ENCODE measurements at places on chromosomes 6 and 20. TPM values are rescaled to one million over a fixed set of nuclear protein-coding genes. Genes with fewer than 3 reads are reported as not detected.

The SYS1 gene
- total RNA-seq: 54.0 TPM

The GHRH gene
- not detected for total RNA-seq

The CST4 gene
- total RNA-seq: not detected

The C6orf141 gene
- not detected for total RNA-seq

The CST7 gene
- total RNA-seq: 131 TPM

The PPP1R18 gene
- total RNA-seq: 153 TPM

The UNC93A gene
- not detected for total RNA-seq

The TNXB gene
- 2.5 TPM for total RNA-seq

The POU5F1 gene
- total RNA-seq: not detected

The CST9L gene
- not detected for total RNA-seq

The MRPL18 gene
- 130 TPM for total RNA-seq

The ULBP2 gene
- 0.48 TPM for total RNA-seq

The SEL1L2 gene
- total RNA-seq: not detected

The CAGE1 gene
- total RNA-seq: not detected

The ERVFRD-1 gene
- total RNA-seq: not detected

The DTD1 gene
- 60.8 TPM for total RNA-seq

The PNLDC1 gene
- 0.80 TPM for total RNA-seq

The ZC2HC1B gene
- total RNA-seq: not detected

The HCK gene
- 0.53 TPM for total RNA-seq

The PAK5 gene
- not detected for total RNA-seq

The MLIP gene
- total RNA-seq: not detected

The PTPRA gene
- 57.8 TPM for total RNA-seq

The REM1 gene
- total RNA-seq: not detected

The RBPJL gene
- not detected for total RNA-seq

The POM121L2 gene
- not detected for total RNA-seq

The SLC35D3 gene
- total RNA-seq: not detected

The DLL1 gene
- 0.86 TPM for total RNA-seq

The TSPO2 gene
- total RNA-seq: not detected

The CARMIL1 gene
- 2.9 TPM for total RNA-seq

The RAE1 gene
- 52.8 TPM for total RNA-seq

The TUBB2B gene
- 0.13 TPM for total RNA-seq

The RBM24 gene
- not detected for total RNA-seq

The BMP7 gene
- total RNA-seq: not detected

The BNIP5 gene
- not detected for total RNA-seq

The ADAM33 gene
- not detected for total RNA-seq

The TGM6 gene
- not detected for total RNA-seq

The FHL5 gene
- not detected for total RNA-seq

The MYL9 gene
- not detected for total RNA-seq

The SLC22A23 gene
- total RNA-seq: 0.78 TPM

The ZSCAN23 gene
- 0.63 TPM for total RNA-seq

The FAM210B gene
- 6.3 TPM for total RNA-seq

The DEFB125 gene
- total RNA-seq: not detected

The KDM1B gene
- total RNA-seq: 12.6 TPM

All from CD8-positive, alpha-beta memory T cell (primary cell).